ENCODE measurements at places on chromosomes 2 and 18.

- peak; percentile 8 for DNase-seq
Observed at GRCh38 chr2:147449323-147449991, 395.4 kb upstream of the ACVR2A start.

- no peak for DNase-seq
Observed at GRCh38 chr2:47043142-47043890, 111.8 kb downstream of the STPG4 start.

DNA sequence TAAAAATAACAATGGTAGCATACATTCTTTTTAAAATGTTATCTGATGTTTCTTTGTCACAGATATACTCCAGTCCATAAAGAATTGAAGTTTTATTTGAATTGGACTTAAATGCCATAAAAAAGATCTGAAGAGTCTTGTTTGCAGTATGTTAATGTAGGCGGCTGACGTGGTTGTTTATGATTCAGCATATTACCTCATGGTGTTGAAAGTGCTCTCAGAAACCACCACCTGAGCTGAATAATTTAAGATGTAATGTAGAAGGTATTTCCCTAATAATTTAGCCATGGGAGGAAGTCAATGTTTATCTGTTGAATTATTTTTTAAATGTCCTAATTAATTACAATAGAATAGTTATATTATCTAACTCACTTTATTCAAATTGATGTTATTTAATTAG, 58.6 kb upstream of the CHN1 start:
- DNase-seq: no peak

GRCh38 chr2:151111599-151112278, 149.9 kb downstream of the RBM43 start:
- no peak for DNase-seq

DNA sequence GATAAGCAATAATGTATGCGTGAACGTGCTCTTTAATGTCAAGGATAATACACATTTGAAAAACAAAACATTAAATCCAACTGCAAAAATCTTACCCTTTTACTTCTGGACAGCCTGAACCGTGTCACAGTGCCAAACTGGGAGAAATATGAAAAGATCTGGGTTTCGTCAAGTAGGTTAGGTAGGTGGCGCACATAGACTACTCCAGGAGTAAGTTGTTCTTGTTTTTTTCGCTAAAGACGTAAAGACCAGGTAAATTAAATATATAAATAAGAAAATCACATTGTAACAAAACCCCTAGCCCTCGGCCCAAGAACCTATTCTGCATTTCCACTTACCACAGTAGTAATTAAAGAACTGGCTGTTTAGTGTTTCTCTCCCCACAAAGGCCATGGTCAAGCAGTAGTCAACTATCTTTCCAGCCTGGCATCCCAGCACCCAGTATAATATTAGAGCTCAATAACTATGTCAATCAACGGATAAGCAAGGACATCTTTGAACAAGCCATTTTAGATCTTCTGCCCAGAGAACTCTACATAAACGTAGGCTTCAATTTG, 1.1 kb downstream of the NIFK start:
- DNase-seq: no peak

- DNase-seq: no peak
Observed at GRCh38 chr2:171100370-171100769, 60.3 kb downstream of the TLK1 start.

Measured in stimulated activated naive CD4-positive, alpha-beta T cell (primary cell).